NCI-H446 treated with DMSO at 0.1 percent for 48 hours (cell line): ENCODE measurements at places on chromosomes 5 and 9.

DNA sequence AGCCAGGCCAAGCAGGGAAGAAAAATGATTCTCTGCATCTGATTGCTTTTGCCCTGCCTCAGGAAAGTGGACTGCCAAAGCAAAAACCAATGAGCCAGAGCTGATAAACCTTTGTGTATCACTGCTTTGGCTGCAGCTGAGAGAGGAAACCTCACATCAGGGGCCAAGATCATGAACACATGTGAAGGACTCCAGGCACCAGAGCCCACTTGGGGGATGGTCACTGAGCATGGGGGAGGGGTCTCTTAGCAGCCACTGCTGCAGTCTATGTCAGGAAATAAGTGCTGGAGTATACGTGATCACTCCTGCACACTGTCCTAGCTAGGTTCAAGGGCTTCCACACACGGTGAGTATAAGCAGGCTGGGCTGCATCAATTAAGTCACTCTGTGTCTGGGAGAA, 229.9 kb downstream of the SPOCK1 start:
- DNase-seq, result no peak

- DNase-seq, result no peak
These were observed 257.8 kb upstream of the TARS1 start for GRCh38 chr5:33182986-33183385.

GRCh38 chr5:159866093-159866492, 50.2 kb upstream of the ADRA1B start:
- no peak for DNase-seq

DNA sequence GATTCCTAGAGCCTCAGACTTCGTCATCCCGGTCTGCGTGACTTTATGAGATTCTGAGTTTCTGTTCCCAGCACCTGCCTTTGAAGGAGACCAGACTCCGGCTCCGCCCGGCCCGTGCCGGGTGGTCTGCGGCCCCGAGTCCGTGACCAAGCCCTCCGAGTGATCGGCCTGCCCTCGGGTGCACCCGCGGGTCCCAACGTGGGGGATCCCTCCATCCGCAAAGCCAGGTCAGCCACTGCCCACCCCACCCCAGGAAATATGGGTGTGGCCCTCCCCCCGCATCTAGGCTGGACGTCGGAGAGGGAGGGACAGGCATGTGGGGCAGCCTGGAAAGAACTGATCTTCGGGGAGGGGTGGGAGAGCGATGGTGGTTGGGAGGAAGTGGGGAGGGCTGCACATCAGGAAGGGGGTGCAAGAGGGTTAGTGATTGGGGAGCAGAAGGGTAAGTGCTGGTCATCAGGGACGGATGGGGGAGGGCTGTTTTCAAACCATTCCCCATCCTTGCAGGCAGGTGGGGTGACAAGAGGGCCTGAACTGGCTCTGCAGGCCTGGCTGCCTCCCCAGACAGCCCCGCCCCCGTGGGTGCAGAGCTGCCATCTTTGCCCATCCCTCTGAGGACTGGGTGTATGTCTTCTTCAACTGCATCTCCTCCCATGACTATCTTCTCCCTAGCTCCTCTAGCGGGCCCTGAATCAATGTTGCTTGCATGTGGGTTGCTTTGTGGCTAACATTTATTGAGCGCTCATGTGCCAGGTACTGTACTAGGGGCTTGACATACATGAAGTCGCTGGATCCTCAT, 747 bp downstream of the LRSAM1 start:
- DNase-seq, result no peak

DNA sequence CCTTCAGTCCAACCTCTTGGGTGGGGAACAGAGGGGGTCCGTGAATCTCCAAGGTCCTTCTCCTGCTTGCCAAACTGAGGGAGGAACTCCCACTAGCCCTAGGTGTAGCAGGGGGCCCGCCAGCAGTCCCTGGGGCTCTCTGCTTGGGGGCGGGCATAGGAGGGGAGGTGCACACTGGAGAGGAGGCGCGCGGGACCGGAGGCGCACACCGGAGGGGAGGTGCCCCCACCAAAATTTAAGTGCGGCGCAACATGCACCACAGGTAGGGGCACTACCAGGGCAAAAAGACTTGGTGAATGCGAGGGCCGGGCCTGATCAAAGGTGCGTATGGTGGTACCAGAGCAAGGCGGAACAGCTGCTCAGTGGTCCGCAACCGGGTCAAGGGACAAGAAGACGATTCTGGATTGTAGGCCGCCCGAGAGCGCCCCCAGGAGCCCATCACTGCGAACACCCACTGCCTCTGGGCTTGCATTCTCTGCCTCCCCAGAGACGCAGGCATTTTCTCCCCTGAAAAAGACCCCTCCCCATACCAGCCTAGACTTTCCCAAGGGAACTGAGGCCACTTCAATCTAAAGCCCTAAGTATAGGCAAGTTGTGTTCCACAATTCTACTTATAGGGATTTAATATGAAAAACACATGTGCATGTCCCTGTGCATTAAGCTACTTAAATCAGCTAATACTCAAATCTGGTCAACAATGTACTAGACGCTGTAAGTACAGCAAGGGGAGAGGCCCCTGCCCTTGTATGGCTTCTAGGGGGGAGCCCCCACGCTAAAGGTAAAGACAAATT, 50.6 kb downstream of the TGFBI start:
- DNase-seq, result no peak

- DNase-seq, result no peak
These were observed 639 bp downstream of the AMACR start for GRCh38 chr5:34007201-34007620.

DNA sequence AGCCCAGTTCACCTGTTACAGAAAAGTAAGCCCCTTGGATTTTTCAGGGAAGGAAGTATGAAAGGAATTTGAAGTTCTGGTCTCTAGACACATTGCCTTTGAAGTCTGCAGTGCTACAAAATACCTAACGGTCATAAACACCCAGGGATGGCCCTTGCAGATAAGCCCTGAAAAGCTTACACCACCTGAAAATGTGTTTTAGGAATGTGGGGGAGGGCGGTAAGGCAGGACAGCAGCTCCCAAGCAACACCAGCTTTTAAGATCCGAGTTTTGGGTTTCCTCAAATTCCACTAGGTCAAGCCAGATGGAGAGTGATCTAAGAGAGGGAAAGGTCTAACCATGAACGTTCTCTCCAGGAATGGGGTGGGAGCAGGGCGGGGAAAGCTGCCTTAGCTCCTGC, 114.1 kb upstream of the PANK3 start:
- no peak for DNase-seq

GRCh38 chr9:71678999-71679398, 89.3 kb downstream of the CEMIP2 start:
- DNase-seq, result no peak

GRCh38 chr9:19768798-19769197, 20.0 kb downstream of the SLC24A2 start:
- no peak for DNase-seq

GRCh38 chr5:160548949-160549645, 127.4 kb downstream of the PTTG1 start:
- peak; percentile 8 for DNase-seq

- DNase-seq, result no peak
These were observed 28.8 kb upstream of the DAB2IP start for GRCh38 chr9:121622387-121623203.

GRCh38 chr5:137325721-137326120, 173.4 kb downstream of the SPOCK1 start:
- DNase-seq, result no peak

- DNase-seq, result no peak
These were observed 195.8 kb downstream of the EFNA5 start for GRCh38 chr5:107474716-107475489.

GRCh38 chr5:80975065-80975464, 14.9 kb downstream of the RASGRF2 start:
- no peak for DNase-seq

GRCh38 chr9:96163712-96164111, 138.3 kb downstream of the HSD17B3 start:
- DNase-seq, result no peak

DNA sequence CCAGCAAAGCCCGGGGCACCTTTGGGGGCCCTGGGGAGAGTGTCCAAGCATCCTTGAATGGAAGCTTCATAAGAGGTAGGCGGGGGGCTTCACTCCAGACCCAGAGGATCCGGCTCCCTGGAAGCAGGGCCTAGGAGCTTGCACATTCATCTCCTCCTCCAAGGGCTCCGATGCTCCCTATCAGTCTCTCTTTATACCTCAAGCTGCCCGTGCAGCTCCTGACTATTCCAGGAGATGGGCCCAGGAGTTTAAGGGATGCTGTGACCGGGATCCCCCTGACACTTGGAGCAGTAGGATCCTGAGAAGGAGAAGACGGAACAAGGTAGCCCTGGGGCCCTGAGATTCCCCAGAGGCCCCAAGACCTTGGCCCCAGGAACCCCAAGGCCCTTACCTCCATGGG, 25.9 kb downstream of the CSF1R start:
- DNase-seq, result no peak

DNA sequence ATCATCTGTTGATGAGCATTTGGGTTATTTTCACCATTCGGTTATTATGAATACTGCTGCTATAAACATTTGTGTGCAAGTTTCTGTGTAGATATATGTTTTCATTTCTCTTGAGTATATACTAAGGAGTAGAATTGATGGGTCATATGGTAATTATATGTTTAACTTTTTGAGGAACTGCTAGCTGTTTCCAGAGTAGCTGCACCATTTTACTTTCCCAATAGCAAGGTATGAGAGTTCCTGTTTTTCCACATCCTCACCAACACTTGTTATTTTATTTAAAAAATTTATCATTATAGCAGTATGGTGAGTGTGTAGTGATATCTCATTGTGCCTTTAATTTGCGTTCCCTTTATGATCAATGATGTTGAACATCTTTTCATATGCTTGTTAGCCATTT, 29.2 kb downstream of the CD14 start:
- no peak for DNase-seq

DNA sequence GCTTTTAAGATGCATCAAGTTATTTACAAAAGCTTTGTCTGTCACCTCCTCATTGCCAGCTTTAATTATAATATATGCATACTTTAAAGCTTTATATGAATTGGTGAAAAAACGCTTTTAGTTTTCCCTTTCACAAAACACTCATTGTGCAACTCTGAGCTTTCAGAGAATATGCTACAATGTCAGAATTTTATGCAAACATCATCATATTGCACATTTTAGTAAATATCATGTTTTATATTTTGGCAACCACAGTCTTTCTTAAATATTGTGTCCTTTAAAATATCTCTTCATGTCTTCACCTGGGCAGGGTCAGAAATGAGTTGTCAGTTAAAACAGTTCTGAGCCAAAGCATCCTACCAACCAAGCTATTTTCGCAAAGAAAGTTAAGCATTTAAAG, 601.1 kb upstream of the RORB start:
- DNase-seq, result no peak

- no peak for DNase-seq
These were observed 60.2 kb downstream of the PPARGC1B start for GRCh38 chr5:149790276-149790675.

DNA sequence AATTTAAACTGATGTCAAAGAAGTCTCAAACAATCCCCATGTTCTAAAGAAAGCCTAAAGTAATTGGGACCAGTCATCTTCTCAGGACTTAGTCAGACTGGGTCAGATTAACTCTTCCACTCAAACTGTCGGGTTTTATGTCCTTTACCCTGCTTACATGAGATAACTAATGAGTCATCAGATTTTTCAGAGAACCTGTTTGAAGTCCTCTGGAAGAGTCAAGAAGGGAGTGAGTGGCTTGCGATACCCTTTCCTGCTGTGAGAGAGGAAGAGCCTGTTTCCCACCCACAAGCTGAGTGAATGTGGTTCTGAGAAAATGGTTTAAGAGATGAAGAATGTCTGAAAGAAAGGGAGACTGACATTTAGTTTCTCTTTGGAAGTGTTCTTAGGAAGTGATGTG, 1866.7 kb upstream of the C9orf72 start:
- DNase-seq, result no peak

GRCh38 chr5:69493396-69494133, 975 bp downstream of the OCLN start:
- DNase-seq, result no peak

DNA sequence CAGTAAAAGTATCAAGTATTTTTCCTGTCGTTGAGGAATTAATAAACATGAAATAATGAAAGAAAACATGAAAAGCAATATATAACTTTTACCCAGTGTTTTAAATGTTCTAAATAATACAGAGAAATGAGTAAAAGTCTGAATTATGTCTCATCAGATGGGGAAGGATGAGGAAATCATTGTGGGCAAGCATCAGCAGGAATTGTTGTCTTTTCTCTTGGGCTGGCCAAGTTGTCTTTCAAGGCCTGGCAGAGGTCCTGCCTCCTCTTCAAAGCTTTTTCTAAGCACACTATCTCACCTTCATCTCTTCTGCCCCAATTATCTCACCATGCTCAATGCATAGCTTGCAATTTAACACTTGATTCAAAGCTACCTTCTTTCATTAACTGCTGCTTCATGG, 41.9 kb downstream of the MOCS2 start:
- DNase-seq, result no peak

GRCh38 chr5:52895572-52896413, 93.4 kb upstream of the ITGA2 start:
- no peak for DNase-seq

DNA sequence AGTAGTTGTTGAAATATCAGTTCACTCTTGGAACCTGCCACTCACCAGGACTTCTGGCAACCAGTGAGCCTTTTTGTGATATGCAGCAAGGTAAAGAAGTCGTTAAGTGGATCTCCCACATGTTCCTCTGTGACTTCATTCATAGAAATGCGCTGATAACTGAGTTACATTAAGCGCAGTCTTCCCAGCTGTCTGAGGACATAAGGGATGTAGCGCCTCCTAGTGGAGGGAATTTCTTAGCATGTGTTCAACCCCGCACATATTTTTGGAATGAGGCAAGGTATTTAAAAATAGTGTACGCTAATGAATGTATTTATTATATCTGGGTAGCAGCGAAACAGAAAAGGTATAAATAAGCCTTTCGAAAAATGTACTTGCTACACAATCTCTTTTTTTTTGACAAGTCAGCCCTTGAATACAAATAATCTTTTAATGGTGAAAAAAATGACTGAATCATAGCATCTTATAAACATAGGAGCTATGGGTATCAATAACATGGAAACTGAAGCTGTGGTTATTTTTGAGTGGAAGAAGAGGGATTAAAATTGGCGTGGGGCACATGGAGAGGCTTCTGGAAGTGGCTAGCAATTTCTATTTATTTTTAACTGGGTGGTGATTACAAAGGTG, 38.0 kb downstream of the PALM2AKAP2 start:
- peak; percentile 80 for DNase-seq

DNA sequence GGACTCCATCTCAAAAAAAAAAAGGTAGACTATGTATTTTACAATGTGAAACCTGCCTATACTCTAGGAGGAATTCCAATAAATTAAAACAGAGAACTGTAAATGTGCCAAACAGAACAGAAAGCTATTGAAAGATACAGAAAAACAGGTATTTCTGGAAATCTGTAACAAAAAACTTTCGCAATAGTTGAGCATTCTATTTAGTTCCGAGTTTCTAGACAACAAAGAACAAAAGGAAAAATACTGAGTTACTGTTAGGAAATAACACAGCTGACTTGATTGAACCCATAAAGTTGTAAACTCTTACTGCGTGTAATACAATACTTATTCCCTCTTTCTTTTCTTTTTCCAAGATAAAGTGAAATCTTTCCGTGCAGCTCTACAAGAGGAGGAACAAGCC, 18.6 kb downstream of the DIMT1 start:
- no peak for DNase-seq

DNA sequence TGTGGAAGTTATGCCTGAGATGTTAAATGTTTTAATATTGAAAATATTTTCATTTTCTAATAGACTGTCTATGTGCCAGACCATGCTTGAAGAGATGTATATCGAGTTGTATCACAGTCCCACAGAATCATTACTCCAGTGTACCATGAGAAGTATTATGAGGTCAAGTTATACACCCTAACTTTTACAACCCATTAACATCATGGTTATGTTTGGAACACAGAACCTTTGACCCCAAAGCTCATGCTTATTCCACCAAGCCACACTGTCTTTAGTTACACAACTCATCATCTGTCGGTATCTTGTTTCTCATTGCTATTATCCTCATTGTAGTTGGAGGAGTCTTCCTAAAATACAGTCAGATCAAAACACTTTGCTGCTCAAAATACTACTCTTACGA, 248.0 kb downstream of the KCTD16 start:
- DNase-seq, result no peak
